ENCODE measurements at places on chromosomes 11 and 22.

DNA sequence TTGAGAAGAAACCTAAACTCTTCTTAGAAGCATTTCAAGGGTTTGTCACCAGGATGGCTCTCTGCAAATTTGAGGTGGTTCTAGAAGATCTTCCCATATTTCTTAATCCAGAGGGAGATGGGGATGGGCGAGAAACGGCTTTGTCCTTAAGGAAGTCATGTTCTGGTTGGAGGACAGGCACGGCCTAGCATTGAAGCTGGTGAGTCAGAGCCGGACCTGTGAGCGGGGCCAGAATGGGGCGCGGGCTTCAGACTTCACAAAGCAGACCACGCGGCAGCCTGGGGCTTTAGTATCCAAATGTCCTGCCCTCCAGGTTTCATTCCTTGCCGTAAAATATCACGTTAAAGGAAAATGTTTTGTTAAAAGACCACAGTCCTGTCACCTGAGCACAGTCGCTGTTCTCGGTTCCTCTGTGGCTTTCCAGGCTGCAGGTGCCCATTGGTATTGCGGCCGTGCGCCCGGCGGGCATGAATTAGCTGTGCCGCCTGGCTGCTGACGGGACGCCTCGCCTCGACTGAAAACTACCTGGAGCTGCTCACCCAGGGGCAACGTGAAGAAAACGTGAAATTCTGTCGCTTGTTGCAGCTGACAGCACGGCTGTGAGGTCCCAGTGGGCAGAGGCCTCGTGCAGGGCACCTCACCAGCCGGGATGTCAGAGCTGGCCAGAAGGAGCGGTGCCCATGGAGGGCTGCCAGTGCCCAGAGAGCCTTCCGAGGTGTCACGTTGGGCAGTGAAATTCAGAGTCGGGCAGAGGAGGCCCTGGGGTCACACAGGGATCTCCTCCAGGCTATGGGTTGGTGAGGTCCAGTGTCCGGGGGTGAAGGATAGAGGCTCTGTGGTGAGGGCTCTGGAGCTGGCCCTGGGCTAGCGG lies 59.0 kb downstream of the LRP5 start:
- DNase-seq = no peak

DNA sequence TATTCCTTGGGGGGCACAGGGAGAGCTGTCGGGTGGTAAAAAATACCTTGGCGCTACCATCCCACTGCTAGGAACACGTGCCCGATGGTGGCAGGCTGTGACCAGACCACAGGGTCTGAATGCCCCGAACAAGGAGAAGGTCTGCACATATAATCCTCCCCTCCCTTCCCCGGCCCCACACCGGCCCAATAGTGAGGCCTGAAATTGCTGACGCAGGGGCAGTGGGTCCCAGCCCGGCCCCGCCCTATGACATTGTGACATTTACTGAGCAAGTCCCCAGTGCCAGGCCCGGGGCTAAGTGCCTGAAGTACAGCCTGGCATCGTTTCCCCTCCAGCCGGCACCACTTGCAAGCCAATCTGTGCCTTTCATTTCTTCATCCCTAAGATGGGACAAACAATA lies 19.5 kb downstream of the MN1 start:
- DNase-seq = no peak

DNA sequence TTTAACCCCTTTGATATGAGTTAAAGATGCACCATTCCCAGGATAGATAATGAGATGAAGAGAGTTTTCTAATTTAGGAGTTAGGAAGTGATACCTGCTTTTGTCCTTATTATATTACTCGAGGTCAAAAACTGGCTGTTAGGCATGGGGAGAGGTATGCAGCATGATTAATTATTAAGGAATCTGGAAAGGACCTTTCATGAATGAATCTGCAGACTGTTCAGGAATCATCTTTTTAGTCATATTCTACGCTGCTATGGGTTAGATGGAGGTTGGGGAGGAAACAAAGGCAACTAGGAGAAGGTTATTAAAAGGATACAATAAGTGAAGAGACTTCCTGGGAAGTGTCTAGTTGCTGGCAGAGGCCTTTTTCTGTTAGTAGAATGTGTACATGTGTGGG lies 492.4 kb upstream of the CCDC90B start:
- DNase-seq = no peak

GRCh38 chr11:9972989-9973388 lies 309.1 kb downstream of the SWAP70 start:
- no peak for DNase-seq

GRCh38 chr11:76267556-76267955 lies 61.3 kb upstream of the WNT11 start:
- no peak for DNase-seq

- DNase-seq = no peak
Observed at GRCh38 chr11:4140067-4140636, 45.6 kb downstream of the RRM1 start.

DNA sequence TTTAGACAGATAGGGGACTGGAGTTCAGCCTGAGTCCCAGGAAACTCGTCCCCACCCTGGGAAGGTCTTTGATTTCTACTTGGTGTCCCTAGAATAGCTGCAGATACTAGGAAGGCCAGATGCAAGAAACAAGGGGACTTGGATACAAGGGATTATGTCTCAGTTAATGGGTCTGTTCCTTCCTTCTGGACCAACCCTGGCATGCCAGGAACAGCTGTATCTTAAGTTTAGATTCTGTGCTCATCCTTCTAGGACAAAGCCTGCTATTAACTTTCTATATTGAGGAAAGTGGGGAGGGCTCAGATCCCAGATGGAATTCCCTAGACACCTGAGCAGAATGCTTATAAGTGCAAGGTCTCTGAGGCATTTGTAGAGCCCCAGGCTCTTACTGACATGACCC lies 3.9 kb upstream of the OR52M1 start:
- DNase-seq = no peak

DNA sequence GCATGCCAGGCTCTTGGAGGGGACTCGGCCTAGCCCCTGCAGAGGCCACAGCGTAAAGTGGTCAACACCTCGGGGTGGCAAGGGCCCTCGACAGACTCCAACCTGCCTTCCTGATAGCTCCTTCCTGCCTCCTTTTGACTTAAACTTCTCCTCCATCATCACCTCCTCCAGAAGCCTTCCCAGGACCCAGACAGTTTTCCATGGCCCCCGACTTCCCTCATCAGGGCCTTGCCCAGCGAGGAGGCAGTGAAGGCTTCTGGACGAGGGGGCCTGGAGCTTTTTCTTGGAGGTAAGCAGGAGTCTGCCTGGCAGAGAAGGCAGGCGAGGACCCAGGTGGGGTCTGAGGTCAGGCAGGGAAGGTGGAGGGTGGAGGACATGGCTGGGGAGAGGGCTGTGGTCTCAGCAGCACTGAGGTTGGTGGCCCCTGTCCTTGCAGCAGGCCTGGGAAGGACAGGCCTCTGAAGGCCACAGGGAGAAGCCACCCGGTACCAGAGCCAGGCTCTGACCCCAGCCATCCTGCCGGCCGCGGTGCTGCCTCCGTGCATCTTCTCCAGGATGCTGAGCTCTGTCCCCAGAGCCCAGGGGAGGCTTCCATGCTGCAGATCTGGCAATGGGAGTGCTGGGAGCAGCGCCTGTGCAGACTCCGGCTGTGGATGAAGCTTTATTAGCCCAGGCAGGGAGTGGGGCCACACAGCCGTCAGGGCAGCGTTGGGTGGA lies 81.4 kb downstream of the WNT7B start:
- DNase-seq = no peak

DNA sequence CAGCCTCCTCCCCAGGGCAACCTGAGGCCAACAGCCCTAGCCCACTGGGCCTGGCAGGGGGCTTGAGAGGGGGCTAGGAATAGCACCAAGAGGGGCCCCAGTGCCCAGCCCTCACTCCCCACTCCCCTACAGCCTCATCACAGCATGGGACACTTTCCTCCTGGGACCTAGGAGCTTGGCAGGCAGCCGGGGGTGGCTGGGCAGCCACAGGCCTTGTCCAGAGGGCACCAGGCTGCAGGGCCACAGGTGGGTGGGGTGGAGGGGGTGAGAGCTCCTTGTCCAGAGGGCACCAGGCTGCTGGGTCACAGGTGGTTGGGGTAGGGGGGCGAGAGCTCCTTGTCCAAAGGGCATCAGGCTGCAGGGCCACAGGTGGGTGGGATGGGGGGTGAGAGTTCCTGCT lies 61.8 kb downstream of the WNT7B start:
- DNase-seq = no peak

DNA sequence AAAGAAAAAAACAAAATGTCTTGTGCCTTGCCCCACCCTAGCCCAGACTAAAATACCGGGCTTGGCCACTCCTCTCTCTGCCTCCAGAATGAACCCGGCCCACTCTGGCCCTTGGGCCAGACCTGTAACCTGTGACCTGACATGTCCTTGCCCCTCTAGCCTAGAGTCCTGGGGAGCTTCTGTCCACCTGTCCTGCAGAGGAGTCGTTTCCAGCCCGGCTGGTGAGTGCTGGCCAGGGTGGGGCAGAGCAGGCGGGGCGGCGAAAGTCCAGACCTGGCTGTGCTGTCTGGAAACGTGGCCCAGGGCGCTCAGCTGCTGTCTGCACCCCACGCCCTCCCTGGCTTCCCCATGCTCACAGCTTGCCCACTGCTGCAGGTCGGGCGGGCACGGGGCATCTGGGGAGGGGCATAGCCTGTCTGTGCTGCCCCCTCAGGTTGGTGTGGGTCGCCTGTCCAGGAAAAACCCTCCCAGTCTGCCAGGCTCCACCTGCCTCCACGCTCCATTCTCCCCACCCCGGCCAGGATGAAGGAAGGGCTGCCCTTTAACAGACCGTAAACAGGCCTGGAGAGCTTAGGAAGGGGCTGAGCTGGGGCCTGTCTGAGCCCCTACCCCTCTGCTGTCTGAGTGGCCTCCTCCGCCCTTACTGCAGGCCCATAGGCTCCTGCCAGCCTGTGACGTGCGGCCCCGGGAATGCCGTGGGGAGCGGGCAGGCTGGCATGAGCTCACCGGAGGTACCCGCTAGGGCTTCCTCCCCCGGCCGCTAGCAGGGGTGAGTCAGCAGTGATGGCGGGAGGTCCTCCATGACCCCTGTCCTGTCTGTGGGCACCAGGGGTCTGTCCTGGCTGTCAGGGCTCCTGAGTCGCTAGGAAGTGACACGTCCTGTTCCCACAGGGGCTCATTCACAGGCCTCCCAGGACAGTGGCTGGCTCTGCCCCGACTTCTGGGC lies 1.9 kb downstream of the CD151 start:
- DNase-seq = no peak

DNA sequence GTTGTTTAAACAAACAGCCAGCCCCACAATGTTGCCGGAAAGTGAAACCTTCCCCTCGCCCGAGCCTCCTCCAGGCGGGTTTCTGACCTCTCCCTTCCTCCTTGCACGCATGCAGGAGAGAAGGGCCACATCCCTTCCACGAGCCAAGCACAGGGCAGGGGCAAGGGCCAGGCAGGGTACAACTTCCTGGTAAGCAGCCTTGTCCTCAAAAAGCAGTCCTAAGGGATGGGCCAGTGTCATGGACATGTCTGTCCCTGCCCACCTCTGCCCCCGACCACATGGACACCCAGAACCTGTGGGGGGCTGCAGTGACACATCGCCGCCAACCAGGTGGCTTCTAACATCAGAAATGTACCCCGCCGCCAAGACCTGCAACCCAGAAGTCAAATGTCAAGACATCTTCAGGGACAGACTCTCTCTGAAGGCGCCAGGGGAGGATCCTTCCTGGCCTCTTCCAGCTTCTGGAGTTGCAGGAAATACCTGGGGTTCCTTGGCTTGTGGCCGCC lies 145.3 kb downstream of the CRYBB2 start:
- DNase-seq = no peak

DNA sequence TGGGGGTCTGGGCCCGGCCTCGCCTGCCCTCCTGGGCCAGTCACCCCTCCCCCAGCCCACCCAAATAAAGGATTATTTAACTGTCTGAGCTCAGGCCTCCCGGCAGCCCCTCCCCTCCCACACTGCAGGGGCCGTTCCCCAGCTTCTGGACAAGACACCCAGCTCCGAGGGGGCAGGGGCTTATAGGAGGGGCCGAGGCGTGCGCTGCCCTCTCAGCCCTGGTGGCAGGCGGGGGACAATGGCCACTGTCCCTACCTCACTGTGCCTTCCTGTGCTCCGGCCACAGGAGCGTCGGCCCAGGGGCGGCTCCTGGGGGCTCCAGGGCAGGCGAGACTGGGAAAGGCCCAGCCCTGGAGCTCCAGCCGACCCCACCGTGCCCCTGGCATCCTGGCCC lies 2.2 kb upstream of the SELENOO start:
- DNase-seq = no peak

- DNase-seq = no peak
Observed at GRCh38 chr11:31651208-31651607, 141.6 kb downstream of the ELP4 start.

- no peak for DNase-seq
Observed at GRCh38 chr11:11261629-11262028, 91.4 kb downstream of the CSNK2A3 start.

DNA sequence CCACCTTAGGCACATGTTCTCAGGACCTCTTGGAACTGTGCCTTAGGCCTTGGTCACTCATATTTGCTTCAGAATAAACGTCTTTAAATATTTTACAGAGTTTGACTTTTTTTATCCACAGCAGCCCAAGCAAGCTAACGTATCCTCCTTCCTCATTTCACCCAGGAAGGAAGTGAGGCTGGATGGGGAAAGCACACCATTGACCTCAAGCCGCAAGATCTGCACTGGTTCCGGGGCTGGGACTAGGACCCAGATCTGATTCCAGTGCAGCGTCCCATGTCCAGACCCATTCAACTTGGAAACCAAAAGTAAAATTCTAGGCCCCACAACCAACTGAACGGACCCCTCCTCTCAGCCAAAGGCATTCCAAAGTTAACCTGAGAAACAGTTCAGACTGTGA lies 2.4 kb upstream of the LGALS12 start:
- DNase-seq = no peak

DNA sequence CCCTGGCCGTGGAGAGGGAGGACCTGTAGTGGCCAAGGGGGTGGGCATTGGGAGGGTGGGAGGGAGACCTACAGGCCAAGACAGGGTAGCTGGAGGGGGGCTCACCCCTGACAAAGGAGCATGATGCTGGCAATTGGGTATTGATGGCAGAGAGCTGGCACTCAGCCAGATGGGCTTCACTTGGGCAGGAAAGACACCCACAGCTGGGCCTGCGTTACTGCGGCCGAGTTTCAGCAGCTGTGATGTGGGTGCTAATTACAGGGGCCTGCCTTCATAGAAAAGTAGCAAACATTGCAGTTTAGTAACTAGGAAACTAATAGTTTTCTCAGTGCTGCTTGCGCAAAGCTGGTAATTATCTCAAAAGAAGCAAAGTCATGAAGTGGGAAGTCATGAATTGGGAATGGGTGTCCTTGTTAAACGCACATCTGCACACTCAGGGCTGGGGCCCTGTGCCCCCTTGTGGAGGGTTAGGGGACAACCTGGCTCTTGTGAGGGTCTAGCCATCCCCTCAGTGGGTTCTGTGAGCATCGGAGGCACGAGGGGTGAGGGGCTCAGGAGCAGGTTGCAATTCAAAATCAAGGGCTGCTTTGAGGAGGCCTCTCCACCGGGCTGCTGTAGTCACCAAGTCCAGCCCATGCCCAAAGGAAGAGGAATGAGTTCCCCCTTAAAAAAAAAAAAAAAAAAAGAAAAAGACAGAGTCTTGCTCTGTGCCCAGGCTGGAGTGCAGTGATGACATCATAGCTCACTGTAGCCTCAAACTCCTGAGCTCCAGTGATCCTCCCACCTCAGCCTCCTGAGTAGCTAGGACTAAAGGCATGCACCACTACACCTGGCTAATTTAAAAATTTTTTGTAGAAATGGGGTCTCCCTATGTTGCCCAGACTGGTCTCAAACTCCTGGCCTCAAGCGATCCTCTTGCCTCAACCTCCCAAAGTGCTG lies 24.4 kb upstream of the TXNRD2 start:
- DNase-seq = no peak
